ENCODE measurements at places on chromosomes 7 and 10. TPM values are rescaled to one million over a fixed set of nuclear protein-coding genes. Genes with fewer than 3 reads are reported as not detected.

Gene TEX36
- not detected for total RNA-seq

- H3K27me3 ChIP-seq, result no peaks in the 10 kb centered on the region
- H3K4me1 ChIP-seq, result no peaks in the 10 kb centered on the region
- no peak overlapping the region for H3K27ac ChIP-seq
- no peak overlapping the region for H3K4me3 ChIP-seq
- DNase-seq, result no peak
- no peaks in the 10 kb centered on the region for H3K36me3 ChIP-seq
These were observed 159.8 kb downstream of the CHN2 start for GRCh38 chr7:29354340-29354739.

DNA sequence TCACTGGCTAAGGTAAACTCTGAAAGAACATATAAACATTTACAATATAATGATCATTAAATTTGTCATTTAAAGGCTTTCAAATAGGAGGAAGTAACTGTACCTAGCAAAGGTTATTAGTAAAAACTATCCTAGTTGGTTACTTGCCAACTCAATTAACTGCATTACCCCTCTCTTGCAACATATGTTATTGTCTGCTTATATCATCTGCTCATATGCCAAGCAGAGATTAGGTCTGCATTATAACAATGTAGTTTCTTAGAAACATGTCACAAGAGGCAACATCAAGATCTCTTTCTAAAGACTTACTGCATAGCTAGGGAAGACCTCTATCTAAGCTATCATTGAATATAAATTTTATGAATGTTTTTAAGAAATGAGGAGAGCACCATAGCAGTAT, 132.5 kb downstream of the RELN start:
- H3K27ac ChIP-seq, result no peak overlapping the region
- no peaks in the 10 kb centered on the region for H3K36me3 ChIP-seq
- H3K27me3 ChIP-seq, result no peaks in the 10 kb centered on the region
- no peaks in the 10 kb centered on the region for H3K4me1 ChIP-seq
- H3K4me3 ChIP-seq, result no peak overlapping the region
- DNase-seq, result no peak

- no peaks in the 10 kb centered on the region for H3K36me3 ChIP-seq
- H3K27ac ChIP-seq, result no peak overlapping the region
- no peaks in the 10 kb centered on the region for H3K4me1 ChIP-seq
These were observed 766.9 kb downstream of the DNAJB9 start for GRCh38 chr7:109336531-109336930.

DNA sequence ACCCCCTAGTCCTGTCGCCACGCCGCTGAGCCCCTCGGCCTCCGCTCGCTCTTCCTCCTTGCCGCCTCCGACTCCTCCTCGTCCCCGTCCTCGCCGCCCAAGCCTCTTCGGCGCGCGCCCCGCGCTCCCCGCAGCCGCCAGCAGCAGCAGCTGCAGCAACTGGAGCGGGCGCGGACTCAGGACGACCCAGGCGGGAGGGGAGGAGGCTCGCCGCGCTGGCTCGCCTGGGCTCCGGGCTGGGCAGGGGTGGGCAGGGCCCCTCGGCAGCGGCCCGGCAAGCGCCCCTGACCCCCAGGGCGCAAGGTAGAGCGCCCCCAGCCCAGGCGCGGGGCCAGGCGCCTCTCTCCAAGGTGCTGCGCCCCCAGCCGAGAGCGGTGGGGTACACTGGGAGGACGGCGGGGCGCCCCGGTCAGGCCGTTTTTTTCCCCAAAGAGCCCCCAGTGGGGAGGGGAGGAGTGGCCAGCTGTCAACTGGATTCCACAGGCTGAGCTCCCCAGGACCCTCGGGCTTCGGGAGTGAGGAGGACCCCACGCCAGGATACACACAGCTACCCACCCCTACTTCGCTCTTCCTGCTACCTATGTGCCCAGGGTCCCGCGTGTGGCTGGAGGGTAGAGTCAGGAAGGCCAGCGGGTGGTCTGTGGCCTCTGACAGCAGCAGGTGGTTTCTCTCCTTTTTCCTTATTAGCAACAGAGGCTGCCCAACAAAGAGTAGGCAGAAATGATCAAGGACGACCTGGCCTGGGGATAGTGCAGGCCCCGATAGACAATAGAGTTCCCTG, 903 bp upstream of the KCNMA1 start:
- H3K27ac ChIP-seq, result no peak overlapping the region
- no peaks in the 10 kb centered on the region for H3K4me1 ChIP-seq
- no peak for DNase-seq
- peak overlapping the region; percentile 23 for H3K4me3 ChIP-seq

DNA sequence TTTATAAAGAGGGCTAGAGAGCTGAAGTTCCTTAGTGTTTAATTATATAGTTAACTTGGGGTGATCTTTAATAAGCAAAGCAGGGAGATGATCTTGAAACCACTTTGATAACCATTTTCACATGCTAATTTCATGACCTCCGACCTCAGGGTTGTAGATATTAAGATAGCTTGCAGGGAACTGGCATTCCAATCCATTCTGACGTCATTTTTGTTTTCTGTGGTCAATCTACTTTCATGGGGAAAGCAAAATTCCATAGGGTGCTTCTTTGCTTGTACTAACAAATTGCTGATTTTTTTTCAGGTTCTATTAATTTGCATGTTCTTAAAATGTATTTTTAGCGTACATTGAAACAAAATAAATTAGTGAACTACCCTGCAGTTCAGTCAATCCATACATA, 139.3 kb downstream of the CDCA7L start:
- H3K4me1 ChIP-seq, result no peaks in the 10 kb centered on the region
- no peak overlapping the region for H3K4me3 ChIP-seq
- DNase-seq, result no peak
- no peak overlapping the region for H3K27ac ChIP-seq

DNA sequence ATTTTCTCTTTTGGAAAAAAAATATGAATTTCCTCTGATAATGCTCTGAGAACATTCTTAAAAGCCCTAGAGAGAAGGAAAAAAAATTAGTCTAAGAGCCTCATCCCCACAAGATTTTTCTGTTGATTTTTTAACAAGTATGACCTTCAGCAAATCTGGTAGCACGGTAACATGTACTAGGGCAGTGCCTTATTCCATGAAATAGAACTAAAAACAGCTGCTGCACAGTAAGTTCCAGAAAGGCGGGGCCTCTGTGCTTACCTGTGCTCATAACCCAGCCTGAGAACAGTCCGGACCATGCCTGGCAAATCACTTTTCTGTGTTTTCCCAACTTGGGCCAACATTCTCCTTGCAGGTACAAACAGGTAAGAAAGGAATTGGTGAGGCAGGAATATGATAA, 519.1 kb upstream of the AKR1E2 start:
- peaks cover 13% of the 10 kb centered on the region for H3K4me1 ChIP-seq
- no peak for DNase-seq
- H3K27me3 ChIP-seq, result no peaks in the 10 kb centered on the region
- H3K36me3 ChIP-seq, result no peaks in the 10 kb centered on the region
- no peak overlapping the region for H3K4me3 ChIP-seq

Gene ATOH7
- total RNA-seq, result not detected

Gene NODAL
- total RNA-seq, result not detected

Gene SPAM1
- not detected for total RNA-seq

Gene CEP55
- total RNA-seq, result not detected

Gene MSANTD7
- 6.7 TPM for total RNA-seq

- DNase-seq, result peak; percentile 43
- H3K27me3 ChIP-seq, result no peaks in the 10 kb centered on the region
- H3K4me1 ChIP-seq, result no peaks in the 10 kb centered on the region
- H3K4me3 ChIP-seq, result no peak overlapping the region
These were observed 43.8 kb downstream of the JAKMIP3 start for GRCh38 chr10:132109341-132110110.

- H3K27ac ChIP-seq, result no peak overlapping the region
- peak; percentile 44 for DNase-seq
- no peaks in the 10 kb centered on the region for H3K27me3 ChIP-seq
- no peak overlapping the region for H3K4me3 ChIP-seq
- no peaks in the 10 kb centered on the region for H3K4me1 ChIP-seq
- H3K36me3 ChIP-seq, result no peaks in the 10 kb centered on the region
These were observed 73.2 kb upstream of the PPP1R3C start for GRCh38 chr10:91705948-91706670.

- H3K36me3 ChIP-seq, result no peaks in the 10 kb centered on the region
- DNase-seq, result no peak
These were observed 47.0 kb upstream of the CDK1 start for GRCh38 chr10:60731134-60731885.

DNA sequence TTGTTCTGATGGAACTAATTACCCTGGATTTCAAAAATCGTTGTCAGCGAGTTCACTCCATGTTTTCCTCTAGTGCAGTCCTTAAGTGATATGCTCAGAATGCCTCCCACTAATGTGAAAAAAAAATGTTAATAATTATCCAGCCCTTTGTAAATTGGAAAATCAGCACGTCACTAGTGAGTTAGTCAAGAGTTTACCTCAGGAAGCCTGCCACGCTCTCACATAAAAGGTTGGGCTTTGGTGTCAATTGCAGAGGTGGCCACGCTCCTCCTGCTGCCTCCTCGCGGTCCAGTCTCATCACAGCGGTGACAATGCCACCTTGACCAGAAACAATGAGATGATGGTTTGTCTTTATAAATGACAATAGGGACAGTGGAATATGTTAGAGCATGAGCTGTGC, 22.5 kb downstream of the UPP1 start:
- DNase-seq, result no peak
- H3K4me1 ChIP-seq, result no peaks in the 10 kb centered on the region
- H3K27ac ChIP-seq, result no peak overlapping the region
- no peak overlapping the region for H3K4me3 ChIP-seq
- no peaks in the 10 kb centered on the region for H3K27me3 ChIP-seq

DNA sequence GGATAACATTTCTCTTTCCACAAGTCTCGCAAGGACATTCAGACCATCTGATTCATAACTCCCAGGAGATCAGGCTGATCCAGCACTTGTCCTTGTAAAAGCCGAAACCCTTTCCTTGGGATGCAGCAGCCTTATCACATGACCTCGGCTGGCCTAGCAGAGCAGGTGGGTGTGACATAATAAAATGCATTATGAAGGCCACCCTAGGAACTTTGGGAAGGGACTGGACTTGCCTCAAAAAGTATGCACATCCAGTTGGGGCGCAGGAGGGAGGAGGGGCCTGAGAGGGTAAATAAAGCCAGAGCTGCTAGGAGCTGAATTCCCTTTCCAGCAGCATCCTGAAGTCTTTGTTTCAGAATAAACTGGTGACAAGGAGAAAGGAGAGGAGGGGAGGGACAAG, 260.8 kb downstream of the SNX13 start:
- H3K27ac ChIP-seq, result no peak overlapping the region
- no peak overlapping the region for H3K4me3 ChIP-seq
- no peaks in the 10 kb centered on the region for H3K36me3 ChIP-seq

Gene C10orf67
- 0.30 TPM for total RNA-seq

Gene SPDYE16
- not detected for total RNA-seq

DNA sequence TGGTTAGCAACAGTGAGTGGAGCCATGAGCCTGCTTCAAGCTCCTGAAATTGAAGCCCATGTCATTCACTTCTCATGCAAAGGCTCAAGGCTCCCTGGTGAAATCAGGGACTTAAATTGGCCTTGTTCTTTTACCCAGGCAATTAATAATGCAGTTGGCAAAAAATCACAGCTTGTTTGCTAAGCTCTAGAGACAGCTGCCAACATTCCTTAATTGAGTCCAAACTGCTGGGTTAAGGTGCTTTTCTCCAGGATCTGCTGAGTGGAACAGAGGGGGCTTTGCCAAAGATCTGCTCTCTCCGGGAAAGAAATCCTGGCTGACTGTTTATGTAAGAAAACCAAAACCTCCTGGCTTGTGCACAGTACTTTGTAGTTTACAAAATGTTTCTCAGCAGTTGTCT, 257.6 kb upstream of the GHITM start:
- no peak overlapping the region for H3K4me3 ChIP-seq
- no peaks in the 10 kb centered on the region for H3K27me3 ChIP-seq
- H3K36me3 ChIP-seq, result no peaks in the 10 kb centered on the region
- H3K27ac ChIP-seq, result no peak overlapping the region
- no peak for DNase-seq

Gene CYP2C18
- not detected for total RNA-seq

DNA sequence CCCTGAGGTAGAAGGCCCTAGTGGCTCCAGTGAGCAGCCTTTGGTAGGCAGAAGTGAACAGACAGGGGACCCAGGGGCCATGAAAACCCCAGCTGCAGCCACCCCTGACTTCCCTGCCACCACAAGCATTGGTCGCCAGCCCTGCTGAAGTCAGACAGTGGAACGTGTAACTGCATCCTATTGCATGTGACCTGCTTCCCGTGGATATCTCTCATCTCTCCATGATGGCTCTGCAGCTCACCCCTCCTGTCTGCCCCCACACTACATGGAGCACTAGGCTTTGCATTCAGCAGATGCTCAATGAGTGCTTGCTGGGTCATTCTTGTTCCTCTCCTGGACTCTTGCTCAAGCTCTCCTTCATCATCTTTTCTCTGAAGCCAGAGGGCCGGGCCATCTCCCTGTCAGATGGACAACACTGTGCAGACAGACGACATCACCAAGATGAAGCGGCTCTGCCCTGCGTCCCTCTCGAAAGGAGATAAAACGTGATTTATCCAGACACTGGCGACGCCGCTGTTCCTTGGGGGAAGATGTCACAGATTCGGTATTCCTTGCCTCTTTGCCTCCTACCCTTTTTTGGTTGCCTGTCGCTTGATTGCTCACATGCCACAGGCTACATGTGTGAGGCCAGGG, 117.5 kb downstream of the SH3PXD2A start:
- no peaks in the 10 kb centered on the region for H3K36me3 ChIP-seq
- no peaks in the 10 kb centered on the region for H3K27me3 ChIP-seq
- H3K27ac ChIP-seq, result peak overlapping the region; percentile 69
- no peaks in the 10 kb centered on the region for H3K4me1 ChIP-seq

Gene HKDC1
- 5.9 TPM for total RNA-seq

DNA sequence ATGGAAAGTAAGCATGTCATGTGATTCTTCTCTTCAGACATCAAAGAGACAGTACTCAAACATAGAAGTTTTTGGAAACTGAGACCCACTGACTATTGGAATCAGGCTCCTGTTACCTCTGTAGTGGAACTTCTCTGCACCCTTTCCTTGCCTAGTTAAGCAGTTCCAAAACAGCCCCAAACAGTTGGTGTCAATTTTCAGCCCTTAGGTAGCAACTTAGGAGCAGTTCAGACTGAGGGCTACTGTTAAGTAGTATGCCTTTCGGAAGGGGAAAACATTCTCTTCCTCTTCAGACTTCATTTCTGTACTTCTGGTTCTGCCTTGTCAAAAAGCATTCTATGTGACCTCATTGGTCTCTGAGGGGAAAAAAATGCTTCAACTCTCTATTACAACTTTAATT, 85.7 kb downstream of the ZNF277 start:
- no peak for DNase-seq
- H3K4me3 ChIP-seq, result no peak overlapping the region
- no peaks in the 10 kb centered on the region for H3K36me3 ChIP-seq
- H3K27me3 ChIP-seq, result no peaks in the 10 kb centered on the region
- no peaks in the 10 kb centered on the region for H3K4me1 ChIP-seq
- no peak overlapping the region for H3K27ac ChIP-seq

DNA sequence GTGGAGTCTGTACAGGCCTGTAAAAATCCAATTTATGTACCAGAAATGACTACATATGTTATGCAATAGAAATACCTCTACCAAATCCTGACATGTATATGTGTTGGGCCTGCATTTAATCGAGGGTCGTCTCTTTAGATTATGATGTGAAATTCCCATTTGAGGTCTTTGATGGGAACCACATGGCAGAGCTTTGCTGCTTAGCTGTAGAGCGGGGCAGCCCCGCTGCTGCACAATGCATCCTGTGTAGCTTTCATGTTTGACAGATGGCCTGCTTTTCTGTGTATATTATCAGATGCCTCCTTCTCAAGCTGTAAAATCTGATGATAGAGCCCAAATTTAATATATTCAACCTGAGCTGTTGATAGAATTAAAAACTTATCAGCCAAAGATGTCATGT, 65.8 kb downstream of the RAB18 start:
- no peak overlapping the region for H3K4me3 ChIP-seq
- H3K27ac ChIP-seq, result no peak overlapping the region
- H3K4me1 ChIP-seq, result no peaks in the 10 kb centered on the region

Measured in tibial nerve (tissue), 4 donors.